ENCODE measurements at places on chromosomes 3 and 15.
A peak's percentile ranks its signal among the peaks of the same experiment; 100 is the strongest.

- no peak for DNase-seq
These were observed 70.6 kb upstream of the RASGRP1 start for GRCh38 chr15:38635170-38635569.

DNA sequence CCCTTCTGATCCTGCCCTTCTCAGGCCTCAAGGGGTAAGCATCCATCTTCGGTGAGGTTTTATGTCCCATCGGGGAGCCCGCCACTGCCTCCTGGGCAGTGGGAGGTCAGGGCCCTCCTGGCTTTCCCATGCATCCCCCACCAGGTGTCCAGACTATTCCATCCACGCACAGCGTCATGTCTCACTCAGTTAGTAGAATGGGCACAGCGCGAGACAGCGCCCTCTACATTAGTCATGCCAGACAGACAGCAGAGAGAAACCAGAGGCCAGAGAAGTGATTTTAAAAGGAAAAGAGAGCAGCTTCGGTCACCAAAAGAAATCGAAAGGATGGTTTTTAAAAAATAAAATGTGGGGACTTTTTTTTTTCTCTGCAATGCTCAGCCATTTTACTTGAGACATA lies 49.8 kb downstream of the ZDHHC3 start:
- no peak for DNase-seq

DNA sequence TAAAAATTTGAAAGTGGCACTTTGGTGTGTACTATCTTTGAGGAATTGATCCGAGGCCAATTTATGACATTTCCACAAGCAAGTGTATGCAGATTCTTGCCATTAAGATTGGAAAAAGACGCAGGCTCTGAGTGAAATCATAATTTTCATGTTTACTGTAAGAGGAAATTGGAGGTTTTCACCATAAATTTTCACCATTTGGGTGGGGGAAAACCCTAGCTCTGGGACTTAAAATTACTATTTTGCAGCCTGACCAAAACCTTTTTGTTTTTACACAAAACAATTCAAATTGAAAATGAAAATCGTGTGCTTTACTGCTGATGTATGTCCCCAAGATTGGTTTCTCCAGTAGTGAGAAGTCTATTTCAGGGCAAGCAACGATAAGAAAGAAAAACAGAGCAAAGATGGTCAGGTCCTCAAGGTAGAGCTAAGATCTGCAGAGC lies 282.6 kb downstream of the FOXP1 start:
- DNase-seq, result no peak

DNA sequence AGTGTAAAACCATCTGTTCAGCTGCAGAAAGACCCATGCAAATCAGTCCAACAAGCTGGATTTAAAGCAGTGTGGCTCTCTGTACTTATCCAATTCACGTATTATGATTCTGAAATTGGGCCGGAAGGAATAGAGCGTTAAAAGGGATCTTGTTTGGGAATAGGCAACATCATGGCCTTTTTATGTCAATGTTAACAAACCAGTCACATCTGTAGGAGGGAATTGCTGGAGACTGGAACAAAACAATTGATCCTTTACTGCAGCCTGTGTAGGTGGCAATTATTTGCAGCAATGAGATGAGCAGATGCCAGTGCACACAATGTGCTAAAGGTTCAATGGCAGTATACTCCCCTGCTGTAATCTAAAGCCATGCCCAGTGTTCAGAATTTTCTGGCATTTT lies 887.4 kb upstream of the ROBO1 start:
- DNase-seq, result no peak

- DNase-seq, result no peak
These were observed 304.0 kb upstream of the TLE3 start for GRCh38 chr15:70401709-70402108.

DNA sequence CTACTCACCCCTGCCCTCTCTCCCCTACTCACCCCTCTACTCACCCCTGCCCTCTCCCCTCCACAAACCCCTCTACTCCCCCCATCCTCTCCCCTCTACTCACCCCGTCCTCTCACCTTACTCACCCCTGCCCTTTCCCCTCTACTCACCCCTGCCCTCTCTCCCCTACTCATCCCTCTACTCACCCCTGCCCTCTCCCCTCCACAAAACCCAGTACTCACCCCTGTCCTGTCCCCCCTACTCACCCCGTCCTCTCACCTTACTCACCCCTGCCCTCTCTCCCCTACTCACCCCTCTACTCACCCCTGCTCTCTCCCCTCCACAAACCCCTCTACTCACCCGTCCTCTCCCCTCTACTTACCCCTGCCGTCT lies 14.2 kb downstream of the BFSP2 start:
- DNase-seq, result no peak

DNA sequence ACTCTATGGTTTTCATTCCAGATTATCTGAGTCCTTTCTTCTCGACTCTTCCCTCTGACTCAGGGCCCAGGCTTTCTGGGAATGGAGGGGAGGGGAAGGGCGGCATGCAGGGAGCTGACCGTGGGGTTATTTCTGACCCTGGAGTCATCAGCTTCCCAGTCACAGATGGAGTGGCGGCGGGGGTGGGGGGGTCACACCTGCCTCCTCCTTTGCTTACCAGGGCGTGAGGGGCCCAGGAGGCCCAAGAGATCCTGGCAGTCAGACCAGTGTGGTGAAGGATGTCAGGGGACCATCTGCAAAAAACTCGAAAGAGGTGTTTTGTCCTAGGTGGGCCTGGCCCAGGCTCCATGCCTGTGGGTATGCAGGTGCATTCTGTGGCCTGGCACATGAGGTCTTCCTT lies 996 bp upstream of the XIRP1 start:
- peak; percentile 6 for DNase-seq

DNA sequence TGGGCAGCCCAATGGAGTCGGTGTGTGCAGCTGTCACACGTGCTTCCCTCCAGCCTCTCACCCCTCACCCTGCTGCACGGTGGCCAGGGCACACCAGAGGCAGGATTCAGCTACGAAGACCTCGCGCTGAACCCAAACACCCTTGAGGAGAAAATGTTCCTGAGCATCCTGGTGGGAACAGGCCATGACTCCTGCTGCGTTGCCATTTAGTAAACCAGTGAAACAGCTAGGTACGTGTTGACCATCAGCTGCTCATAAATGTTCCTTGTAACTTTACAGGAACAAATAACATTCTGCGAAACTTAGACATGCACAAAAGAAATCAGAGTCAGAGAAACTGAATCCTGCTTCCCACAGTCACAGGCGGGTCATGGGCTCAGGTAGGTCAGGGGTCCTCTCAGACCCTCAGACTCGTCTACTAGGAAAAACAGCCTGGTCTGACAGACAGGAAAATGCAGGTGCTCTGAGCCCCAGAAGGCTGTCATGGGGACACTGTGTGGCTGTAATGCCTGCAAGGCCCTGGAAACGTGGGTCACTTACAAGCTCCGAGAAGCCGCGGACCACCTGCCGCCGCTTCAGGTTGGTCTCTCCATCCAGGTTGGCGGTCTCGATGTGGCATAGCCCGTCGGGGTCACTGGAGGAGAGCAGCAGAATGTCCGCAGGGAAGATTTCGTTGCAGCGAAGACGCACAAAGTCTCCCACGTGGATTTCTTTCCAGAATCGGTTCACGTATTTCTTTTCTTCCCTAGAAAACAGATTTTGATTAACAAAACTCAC lies 82.5 kb downstream of the ATP10A start:
- DNase-seq, result no peak

GRCh38 chr3:9129365-9129764 lies 120.1 kb downstream of the SRGAP3 start:
- DNase-seq, result no peak

DNA sequence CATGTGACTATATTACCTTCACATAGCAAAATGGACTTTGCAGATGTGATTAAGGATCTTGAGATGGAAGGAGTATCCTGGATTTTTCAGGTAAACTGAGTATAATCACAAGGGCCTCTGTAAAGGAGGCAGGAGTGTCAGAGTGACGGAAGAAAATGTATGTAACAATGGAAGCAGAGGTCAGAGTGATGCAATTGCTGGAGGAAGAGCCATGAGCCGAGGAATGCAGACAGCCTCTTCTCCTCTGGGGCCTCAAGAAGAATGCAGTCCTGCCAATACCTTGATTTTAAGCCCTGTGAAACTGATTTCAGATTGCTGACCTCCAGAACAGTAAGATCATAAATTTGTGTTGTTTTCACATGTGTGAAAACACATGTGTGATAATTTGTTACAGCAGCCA lies 15.1 kb downstream of the HEMK1 start:
- no peak for DNase-seq

DNA sequence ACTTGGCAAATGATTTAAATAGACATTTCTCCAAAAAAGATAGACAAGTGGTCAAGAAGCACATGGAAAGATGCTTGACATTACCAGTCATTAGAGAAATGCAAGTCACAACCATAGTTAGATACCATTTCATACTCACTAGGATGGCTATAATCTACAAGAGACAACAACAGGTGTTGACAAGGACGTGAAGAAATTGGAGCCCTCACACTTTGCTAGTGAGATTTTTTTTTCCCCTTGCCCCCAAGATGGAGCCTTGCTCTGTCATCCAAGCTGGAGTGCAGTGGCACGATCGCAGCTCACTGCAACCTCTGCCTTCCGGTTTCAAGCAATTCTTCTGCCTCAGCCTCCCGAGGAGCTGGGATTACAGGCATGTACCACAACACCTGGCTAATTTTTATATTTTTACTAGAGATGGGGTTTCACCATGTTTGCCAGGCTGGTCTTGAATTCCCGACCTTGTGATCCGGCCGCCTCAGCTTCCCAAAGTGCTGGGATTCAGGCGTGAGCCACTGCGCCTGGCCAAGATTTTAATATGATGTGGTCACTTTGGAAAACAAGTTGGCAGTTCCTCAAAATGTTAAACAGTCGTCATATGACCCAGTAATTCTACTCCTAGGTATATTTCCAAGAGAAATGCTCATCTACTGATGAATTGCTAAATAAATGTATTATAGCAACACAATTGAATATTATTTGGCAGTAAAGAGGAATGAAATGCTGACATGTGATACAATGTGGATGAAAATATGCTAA lies 103.3 kb downstream of the ATG7 start:
- no peak for DNase-seq

GRCh38 chr3:169952045-169952444 lies 14.6 kb upstream of the SEC62 start:
- no peak for DNase-seq

- DNase-seq, result no peak
These were observed 25.9 kb upstream of the AKAP13 start for GRCh38 chr15:85354461-85354860.

DNA sequence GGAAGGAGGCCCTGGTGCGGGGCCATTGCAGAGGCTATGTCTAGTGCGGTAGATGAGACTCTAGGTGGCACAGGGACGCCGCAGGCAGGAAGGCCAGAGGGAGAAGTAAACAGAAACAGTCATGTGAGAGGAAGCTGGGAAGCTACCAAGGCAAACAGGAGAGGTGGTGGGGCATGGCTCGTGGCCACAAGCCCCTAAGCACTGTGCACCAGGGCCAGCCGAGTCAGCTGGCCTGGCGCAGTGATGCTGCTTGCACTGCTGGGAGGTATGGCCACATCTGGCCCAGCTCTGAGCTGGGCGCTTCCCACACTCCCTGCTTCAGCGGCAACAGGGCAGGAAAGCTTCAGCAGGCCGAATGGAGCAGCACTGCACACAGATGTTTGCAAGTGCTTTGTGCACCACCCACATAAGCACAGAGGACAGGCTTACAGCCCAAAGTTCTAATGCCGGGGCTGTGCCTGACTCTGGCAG lies 76.6 kb downstream of the SRGAP3 start:
- no peak for DNase-seq

DNA sequence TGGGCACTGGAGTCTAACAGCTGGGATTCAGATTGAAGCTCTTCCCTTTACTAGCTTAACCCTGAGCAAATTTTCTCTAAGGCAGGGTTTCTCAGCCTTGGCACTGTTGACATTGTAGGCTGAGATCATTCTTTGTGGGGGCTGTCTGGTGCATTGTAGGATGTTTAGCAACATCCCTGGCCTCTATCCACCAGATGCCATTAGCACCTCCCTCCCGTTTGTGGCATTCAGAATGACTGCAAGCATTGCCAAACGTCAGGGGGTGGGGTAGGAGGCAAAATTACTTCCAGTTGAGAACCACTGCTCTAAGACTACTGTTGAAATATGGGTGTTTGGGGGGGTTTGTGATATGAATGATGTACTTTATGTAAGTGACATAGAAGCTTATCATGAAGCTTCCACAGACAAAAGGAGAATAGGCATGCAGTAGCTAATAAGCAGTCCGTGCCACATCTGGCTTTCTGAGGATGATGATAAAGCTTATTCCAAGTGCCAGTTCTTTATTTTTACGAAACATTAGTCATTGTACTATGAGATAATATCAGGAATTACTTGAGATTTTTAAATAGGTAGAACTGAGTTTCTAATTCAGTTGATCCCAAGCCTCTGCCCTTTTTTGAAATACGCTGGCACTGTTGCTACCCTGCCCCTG lies 39.3 kb downstream of the NKIRAS1 start:
- DNase-seq, result no peak

DNA sequence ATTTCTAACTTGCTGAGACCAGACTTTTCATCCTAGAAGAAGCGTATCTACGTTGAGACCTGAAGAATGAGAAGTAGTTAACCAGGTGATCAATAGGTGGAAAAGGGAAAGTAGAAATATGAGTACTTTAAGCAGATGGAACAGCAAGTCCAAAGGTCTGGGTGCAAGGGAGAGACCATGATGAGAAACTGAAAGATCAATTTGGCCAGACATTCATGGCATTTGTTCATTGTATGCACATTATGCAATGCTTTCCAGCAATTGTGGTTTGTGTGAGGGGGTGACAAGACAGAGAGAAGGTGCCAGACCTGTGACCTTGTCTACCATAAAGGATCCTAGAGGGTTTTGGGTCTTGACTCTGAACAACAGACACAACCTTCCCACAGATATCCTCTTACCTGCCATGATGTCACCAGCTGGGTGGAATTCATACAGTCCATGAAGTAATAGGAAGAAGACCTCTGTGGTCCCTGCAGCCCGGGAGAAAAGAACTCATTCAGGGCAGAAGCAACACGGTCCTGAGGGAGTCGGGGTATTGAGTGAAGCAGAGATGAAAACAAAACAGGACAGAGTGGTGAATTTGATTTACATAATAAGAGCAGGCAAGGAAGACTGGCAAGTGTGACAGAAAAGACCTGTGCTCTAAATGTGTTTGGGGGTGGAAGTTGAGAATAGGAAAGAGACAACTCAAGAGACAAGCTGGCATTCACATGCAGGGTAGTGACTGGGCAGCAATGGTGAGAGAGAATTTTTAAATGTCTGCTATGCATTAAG lies 63.4 kb upstream of the PSMD6 start:
- DNase-seq, result no peak

DNA sequence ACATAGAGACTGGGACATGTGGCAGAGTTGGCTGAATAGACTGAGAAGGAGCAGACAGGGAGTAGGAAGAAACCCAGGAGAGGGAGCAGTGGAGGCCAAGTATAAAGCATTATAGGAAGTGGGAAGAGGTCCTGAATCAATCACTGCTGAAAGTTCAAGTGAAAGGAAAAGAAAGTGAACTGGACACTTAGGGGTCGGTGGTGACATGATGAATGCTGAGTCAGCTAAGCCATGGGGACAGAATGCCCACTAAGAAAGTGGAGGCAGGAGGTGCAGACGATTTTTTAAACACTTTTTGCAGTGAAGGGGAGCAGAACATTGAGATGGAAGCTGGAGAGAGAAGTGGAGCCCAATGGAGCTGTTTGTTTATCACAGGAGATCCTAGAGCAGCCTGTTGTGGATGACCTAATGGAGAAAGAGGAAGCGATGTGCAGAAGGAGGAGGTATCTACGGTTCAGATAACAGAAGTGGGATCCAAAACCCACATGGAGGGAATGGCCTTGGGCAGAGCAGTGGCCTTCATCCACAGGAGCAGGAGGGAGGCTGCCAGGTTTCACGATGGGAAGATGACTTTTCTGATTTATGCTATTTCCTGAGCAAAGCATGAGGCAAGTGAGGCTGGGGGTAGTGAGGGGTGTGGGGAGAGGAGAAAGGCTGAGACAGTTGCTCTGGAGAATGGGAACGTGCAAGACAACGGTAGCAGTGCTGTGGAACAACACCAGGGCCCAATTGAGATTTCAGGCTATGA lies 208.2 kb downstream of the RPLP1 start:
- DNase-seq, result no peak
